B cell (primary cell): ENCODE measurements at places on chromosomes 7 and 10. TPM values are rescaled to one million over a fixed set of nuclear protein-coding genes. Genes with fewer than 3 reads are reported as not detected.
A peak's percentile ranks its signal among the peaks of the same experiment; 100 is the strongest.

The TMEM176B gene
- 0.25 and 0.73 TPM in 2 replicates for total RNA-seq

The UNCX gene
- not detected in 2 replicates for total RNA-seq

The DRGX gene
- total RNA-seq: not detected in 2 replicates

The HGF gene
- total RNA-seq: not detected in 2 replicates

The UCMA gene
- not detected in 2 replicates for total RNA-seq

The GPRIN2 gene
- total RNA-seq: not detected in 2 replicates

The WEE2 gene
- total RNA-seq: not detected in 2 replicates

The ADGRA1 gene
- not detected in 2 replicates for total RNA-seq

The SORBS1 gene
- total RNA-seq: 0.44 and 1.5 TPM in 2 replicates

DNA sequence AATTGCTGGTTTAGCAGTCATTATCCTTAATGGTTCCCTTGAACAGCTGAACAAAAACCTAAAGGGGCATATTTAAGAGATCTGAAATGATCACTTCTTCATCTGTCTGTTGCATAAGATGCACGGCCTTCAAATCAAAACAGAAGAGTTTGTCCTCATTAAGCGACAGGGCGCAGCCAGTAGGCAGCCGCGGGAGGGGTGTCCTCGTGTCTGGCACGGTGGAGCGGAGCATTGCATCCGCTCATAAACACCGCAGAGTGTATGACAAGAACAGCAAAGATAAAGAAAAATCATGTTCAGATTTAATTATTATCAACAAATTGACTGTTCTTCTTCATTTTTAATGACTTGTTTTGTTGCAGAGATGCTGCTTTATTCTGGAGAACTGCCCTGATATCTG lies 255.6 kb upstream of the ADARB2 start:
- DNase-seq: no peak
- H3K4me1 ChIP-seq: no peaks in the 10 kb centered on the region
- H3K4me3 ChIP-seq: no peak overlapping the region
- no peaks in the 10 kb centered on the region for H3K27me3 ChIP-seq
- no peaks in the 10 kb centered on the region for H3K36me3 ChIP-seq
- H3K27ac ChIP-seq: no peak overlapping the region

GRCh38 chr10:132366499-132366898 lies 30.5 kb upstream of the PWWP2B start:
- H3K4me3 ChIP-seq: no peak overlapping the region
- no peaks in the 10 kb centered on the region for H3K4me1 ChIP-seq
- H3K36me3 ChIP-seq: no peaks in the 10 kb centered on the region
- H3K27ac ChIP-seq: no peak overlapping the region

DNA sequence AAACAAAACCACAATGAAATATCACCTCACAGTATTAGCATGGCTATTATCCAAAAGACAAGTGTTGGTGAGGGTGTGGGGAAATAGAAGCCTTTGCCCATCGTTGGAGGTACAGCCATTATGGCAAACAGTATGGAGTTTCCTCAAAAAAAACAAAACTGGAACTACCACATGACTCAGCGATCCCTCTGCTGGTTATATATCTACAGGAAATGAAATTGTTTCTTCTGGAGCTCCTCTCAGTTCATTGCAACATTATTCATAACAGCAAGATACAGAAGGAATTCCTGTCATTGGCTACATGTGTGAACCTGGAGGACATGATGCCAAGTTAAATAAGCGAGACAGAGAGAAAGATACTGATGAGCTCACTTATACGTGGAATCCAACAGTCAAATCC lies 2.4 kb upstream of the UBE3C start:
- DNase-seq: peak; percentile 7
- H3K27ac ChIP-seq: no peak overlapping the region

- H3K36me3 ChIP-seq: peaks cover 1% of the 10 kb centered on the region
- no peak overlapping the region for H3K4me3 ChIP-seq
- H3K27me3 ChIP-seq: no peaks in the 10 kb centered on the region
- H3K27ac ChIP-seq: no peak overlapping the region
- DNase-seq: no peak
Observed at GRCh38 chr7:92057375-92057774, 76.9 kb downstream of the CYP51A1 start.

- no peaks in the 10 kb centered on the region for H3K4me1 ChIP-seq
- H3K27me3 ChIP-seq: no peaks in the 10 kb centered on the region
- no peaks in the 10 kb centered on the region for H3K36me3 ChIP-seq
- DNase-seq: no peak
- no peak overlapping the region for H3K27ac ChIP-seq
Observed at GRCh38 chr10:46308666-46309450, 22.1 kb downstream of the ANTXRL start.

DNA sequence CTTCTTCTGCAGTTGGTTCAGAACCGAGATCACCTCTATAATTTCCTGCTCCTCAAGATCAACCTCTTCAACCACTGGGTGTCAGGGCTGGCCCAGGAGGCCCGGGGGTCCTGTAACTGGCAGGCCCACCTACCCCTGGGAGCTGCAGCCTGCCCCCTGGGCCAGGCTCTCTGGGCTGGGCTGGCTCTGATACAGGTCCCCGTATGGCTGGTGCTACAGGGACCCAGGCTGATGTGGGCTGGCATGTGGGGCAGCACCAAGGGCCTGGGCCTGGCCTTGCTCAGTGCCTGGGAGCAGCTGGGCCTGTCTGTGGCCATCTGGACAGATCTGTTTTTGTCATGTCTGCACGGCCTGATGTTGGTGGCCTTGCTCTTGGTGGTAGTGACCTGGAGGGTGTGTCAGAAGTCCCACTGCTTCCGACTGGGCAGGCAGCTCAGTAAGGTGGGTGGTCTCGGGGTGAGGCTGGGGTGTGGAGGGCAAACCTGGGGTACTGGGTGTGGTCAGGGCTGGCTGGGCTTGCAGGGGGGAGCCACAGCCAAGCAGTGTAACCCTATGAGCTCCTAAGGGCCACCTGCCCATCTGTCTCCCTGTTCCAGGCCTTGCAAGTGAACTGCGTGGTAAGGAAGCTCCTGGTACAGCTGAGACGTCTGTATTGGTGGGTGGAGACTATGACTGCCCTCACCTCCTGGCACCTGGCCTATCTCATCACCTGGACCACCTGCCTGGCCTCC lies 4.2 kb downstream of the TMEM270 start:
- DNase-seq: no peak
- H3K27me3 ChIP-seq: no peaks in the 10 kb centered on the region
- H3K4me3 ChIP-seq: no peak overlapping the region
- H3K27ac ChIP-seq: no peak overlapping the region

GRCh38 chr10:19097151-19097550 lies 48.5 kb downstream of the MALRD1 start:
- DNase-seq: no peak
- H3K4me1 ChIP-seq: no peaks in the 10 kb centered on the region
- no peaks in the 10 kb centered on the region for H3K36me3 ChIP-seq
- no peak overlapping the region for H3K4me3 ChIP-seq
- H3K27ac ChIP-seq: no peak overlapping the region

- DNase-seq: no peak
- H3K27me3 ChIP-seq: no peaks in the 10 kb centered on the region
- peaks cover 19% of the 10 kb centered on the region for H3K4me1 ChIP-seq
Observed at GRCh38 chr7:2358968-2359527, 4.4 kb downstream of the EIF3B start.

- no peaks in the 10 kb centered on the region for H3K36me3 ChIP-seq
- H3K27ac ChIP-seq: no peak overlapping the region
- no peaks in the 10 kb centered on the region for H3K4me1 ChIP-seq
Observed at GRCh38 chr10:122475591-122476332, 14.4 kb downstream of the HTRA1 start.

DNA sequence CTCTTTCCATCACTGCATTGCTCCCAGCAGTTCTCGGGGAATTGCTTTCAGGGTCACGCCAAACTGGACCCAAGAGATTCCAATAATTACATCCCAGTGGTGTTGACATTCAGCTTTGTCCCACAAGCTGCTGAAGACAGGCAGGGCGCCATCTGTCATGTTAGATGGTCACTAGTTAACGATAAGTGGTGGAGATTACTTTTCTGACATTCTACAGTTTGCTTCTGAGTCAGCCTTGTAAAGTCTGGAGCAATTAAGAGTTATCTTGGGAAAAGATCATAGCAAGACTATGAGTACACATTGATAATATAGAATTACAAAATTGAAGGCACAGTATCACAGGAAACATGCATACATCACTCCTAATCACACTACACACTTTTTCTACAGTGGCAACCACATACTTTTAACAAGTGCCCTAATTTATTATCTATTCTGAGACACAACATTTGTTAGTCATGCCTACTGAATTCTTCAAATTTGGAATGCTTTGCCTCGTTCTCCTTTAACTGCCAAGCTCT lies 41.9 kb downstream of the SEMA3C start:
- no peaks in the 10 kb centered on the region for H3K4me1 ChIP-seq
- H3K27ac ChIP-seq: no peak overlapping the region
- H3K4me3 ChIP-seq: no peak overlapping the region
- no peak for DNase-seq

GRCh38 chr10:132537684-132538001 lies at the start of gene INPP5A:
Gene INPP5A (plus strand): TSS chr10:132537787. CDS start chr10:132538097, 310 bp downstream.
- H3K27me3 ChIP-seq: no peaks in the 10 kb centered on the region
- H3K27ac ChIP-seq: peak within 1 kb of the TSS; percentile 43
- DNase-seq: no peak
- peak within 1 kb of the TSS; percentile 60 for H3K4me3 ChIP-seq
- no peaks in the 10 kb centered on the region for H3K36me3 ChIP-seq
- H3K4me1 ChIP-seq: peaks cover 50% of the 10 kb centered on the region

- H3K4me3 ChIP-seq: no peak overlapping the region
- DNase-seq: no peak
- H3K27ac ChIP-seq: no peak overlapping the region
- no peaks in the 10 kb centered on the region for H3K36me3 ChIP-seq
- H3K27me3 ChIP-seq: no peaks in the 10 kb centered on the region
Observed at GRCh38 chr7:28483908-28484605, 71.7 kb downstream of the CREB5 start.

GRCh38 chr10:5563321-5563961 lies 38.7 kb downstream of the CALML3 start:
- DNase-seq: no peak
- H3K4me1 ChIP-seq: no peaks in the 10 kb centered on the region
- no peaks in the 10 kb centered on the region for H3K36me3 ChIP-seq
- H3K4me3 ChIP-seq: no peak overlapping the region

DNA sequence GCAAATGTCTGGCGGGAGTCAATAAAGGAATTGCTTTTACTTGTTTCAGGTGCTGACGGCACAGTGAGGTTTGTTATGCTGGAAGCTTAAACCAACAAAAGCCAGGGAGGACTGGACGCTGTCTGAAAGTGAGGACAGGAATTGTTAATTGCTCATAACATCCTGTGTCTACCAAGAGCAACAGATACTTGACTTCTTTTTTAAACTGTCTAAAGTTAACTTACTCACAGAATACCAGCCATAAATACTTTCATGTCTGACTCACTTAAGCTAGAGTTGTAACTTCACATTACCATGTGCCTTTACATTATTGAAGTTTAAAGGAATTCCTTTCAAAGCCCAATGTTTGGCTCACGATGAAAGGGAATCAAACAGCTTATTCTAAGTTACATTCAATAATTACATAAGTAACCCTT lies 252.7 kb upstream of the SHH start:
- DNase-seq: no peak
- H3K36me3 ChIP-seq: no peaks in the 10 kb centered on the region
- H3K27ac ChIP-seq: no peak overlapping the region
- no peaks in the 10 kb centered on the region for H3K27me3 ChIP-seq
- no peak overlapping the region for H3K4me3 ChIP-seq
- H3K4me1 ChIP-seq: no peaks in the 10 kb centered on the region

DNA sequence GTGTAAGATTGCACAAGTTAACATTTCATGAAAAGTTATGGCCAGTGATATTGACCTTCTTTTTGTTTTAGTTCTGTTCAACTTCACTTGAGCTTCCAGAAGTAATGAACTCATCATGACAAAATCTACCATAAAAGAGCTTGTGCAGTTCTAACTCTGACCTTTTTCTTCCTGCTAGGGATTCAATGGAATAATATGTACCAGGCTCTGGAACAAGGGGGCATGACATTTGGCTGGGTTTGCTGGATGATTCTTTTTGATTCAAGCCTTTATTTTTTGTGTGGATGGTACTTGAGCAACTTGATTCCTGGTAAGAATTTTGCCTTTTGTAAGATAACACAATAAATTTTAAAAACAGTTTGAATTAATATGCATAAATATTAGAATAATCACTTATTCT lies 205.0 kb downstream of the ABCA13 start:
- no peak overlapping the region for H3K4me3 ChIP-seq
- no peaks in the 10 kb centered on the region for H3K27me3 ChIP-seq
- DNase-seq: no peak
- no peaks in the 10 kb centered on the region for H3K4me1 ChIP-seq
- no peak overlapping the region for H3K27ac ChIP-seq

GRCh38 chr7:98252425-98253054 lies 508 bp upstream of the TECPR1 start:
- peak overlapping the region; percentile 68 for H3K27ac ChIP-seq
- H3K27me3 ChIP-seq: no peaks in the 10 kb centered on the region
- H3K4me1 ChIP-seq: peaks cover 22% of the 10 kb centered on the region
- peak overlapping the region; percentile 83 for H3K4me3 ChIP-seq
- no peak for DNase-seq
- no peaks in the 10 kb centered on the region for H3K36me3 ChIP-seq

DNA sequence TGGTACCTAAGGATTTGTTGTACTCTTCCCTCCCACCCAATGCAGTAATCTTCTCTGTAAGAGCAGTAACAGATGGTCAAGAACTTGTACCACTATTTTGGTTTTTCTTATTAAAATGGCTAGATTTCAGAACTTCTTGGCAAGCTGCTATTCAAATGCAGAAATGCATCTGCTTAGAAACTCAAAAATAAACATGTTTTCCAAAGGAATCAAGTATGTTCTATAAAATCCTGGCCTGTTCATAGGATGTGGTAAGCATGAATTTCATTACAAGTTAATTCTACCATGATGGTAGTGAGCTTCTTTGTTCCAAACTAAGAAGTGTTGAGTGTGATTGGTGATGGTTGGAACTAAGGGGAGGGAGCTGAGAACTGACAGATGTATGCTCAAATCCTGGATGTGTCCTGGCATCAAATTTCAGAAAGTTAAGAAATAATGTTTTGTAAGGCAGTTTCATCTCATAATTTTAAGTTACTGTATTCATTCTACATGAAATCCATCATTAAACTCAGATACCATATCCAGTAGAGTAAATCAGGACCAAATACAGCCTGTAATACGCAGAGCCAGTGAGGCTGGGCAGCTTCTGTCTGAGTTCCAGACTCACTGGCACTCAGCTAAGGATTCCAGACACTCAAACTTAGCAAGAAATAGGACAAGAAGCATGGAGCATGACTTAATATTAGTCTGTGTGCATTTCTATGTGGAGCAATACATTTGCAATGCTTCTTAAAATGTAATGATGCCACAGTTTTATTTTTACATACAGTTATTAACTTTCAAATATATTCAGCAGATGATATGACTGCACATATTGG lies 119.6 kb downstream of the TES start:
- H3K27me3 ChIP-seq: no peaks in the 10 kb centered on the region
- H3K36me3 ChIP-seq: no peaks in the 10 kb centered on the region
- DNase-seq: no peak
- no peak overlapping the region for H3K27ac ChIP-seq
- no peaks in the 10 kb centered on the region for H3K4me1 ChIP-seq
- H3K4me3 ChIP-seq: no peak overlapping the region

DNA sequence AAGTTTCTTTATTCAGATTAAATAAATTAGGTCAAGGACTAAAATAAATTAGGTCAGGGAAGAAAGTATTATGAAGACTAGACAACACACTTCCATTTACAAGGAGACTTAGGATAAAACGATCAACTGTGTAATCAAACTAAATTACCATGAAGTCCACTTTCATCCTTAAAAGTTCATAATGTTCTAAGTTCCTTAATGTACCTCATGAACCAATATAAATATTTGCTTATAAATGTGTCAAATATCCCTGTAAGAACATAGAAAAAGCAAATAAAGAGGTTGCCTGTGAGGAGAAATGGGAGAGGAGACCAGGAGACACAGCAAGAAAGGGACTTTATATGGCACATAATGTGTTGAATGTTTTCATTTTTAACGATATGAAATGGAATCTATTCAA lies 345.6 kb downstream of the PARD3 start:
- no peaks in the 10 kb centered on the region for H3K27me3 ChIP-seq
- no peak overlapping the region for H3K27ac ChIP-seq
- H3K4me3 ChIP-seq: no peak overlapping the region
- no peak for DNase-seq
